Activated CD4-positive, alpha-beta T cell treated with anti-CD3 and anti-CD28 coated beads for 4 hours (primary cell): ENCODE measurements at places on chromosomes 11 and 22.

- no peak for DNase-seq
These were observed 453 bp downstream of the GAS2 start for GRCh38 chr11:22666688-22667439.

GRCh38 chr11:70682760-70683159 is 284.4 kb downstream of the CTTN start:
- no peak for DNase-seq

- no peak for DNase-seq
These were observed 17.3 kb downstream of the RPL27A start for GRCh38 chr11:8699903-8700302.

- DNase-seq, result no peak
These were observed 17.5 kb downstream of the PLEKHB1 start for GRCh38 chr11:73663604-73664495.

GRCh38 chr11:46291441-46292150 is 14.1 kb downstream of the CREB3L1 start:
- no peak for DNase-seq

GRCh38 chr11:128518493-128519207 is 68.7 kb downstream of the ETS1 start:
- no peak for DNase-seq

DNA sequence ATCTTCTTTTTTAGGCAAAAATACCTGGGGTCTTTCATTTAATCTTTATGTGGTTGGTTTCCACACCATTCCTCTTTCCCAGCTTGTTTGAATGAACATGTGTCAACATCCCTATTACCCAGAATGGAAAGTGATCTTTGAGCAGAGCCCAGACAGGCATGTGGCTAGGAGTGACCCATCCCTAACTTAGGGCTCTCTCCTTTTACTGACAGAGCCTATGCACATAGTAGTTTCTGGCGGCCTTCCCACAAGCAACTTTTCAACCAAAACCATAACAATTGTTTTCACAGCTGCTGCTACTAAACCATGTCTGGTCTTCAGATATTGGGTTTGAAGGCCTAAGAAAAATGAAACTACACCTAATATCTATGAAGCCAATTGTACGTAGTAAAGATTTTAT is 107.5 kb downstream of the TENM4 start:
- DNase-seq, result no peak

DNA sequence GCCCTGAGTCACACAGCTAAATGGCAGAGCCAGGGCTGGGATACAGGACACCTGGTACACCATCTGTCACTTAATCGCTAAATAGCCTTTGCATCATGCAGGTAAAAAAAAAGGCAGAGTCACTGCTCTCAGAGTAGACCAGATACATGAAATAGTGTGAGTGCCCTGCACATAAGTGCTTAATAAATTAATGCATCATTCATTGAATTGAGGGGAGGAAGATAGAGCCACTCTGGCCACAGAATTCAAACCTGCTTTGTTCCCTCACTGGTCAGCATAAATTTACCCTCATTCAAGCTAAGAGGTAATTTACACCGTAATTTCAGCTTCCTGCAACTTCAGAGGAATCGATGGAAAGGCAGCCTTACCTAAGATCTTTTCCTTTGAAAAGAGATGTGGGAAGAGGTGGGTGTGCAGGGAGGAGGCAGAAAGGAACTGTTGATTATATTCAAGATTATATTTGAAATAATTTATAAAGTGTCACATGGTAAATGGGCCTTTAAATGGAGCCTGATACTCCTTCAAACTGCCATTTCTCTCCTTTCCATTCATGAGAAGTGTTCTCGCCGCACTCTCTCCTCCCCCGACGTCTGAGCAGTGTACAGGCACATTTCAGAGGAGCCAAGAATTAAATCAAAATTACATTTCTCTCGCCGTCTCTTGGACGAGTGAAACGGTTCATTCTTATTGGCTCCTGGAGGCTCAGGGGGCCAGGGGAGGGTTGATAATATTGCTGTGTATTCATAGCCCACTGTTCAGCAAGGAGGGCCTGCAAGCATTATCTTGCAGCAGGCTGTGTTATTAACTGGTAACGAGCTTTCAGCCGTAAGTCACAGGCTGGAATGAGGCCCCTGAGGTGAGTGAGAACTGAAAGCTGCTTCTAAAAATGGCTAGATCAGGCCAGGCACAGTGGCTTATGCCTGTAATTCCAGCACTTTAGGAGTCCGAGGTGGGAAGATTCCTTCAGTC is 52.2 kb upstream of the HMGXB4 start:
- DNase-seq, result no peak

DNA sequence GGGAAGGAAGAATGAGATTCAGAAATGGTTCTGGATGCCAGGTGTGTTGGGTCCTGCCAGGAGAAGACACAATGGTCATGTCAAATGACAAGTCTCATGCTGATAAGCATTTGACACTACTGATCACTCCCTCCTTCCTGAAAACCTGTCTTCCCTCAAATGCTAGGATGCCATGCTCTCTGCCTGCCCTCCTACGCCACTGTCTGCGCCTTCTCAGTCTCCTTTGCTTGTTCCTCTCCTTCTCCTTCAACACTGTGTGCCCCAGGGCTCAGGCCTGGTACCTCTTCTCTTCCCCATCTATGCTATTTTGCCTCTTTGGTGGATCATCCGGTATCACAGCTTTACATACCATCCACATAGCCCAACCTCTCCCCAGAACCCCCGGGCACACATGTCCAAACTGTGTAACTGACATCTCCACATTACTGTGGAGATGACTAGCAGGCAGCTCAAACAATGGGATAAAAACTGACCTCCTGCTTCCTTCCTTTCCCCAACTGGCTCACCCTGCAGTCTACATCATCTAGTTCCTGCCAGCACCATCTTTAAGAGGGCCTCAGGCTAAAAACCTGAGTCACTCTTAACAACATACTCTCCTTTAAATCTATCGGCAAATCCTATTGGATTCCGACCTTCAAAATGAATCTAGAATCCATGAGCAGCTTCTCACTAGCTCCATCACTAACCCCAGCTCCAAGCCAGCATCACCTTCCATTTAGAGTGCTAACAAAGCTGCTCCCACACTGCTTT is 8.2 kb downstream of the AP1B1 start:
- DNase-seq, result no peak

DNA sequence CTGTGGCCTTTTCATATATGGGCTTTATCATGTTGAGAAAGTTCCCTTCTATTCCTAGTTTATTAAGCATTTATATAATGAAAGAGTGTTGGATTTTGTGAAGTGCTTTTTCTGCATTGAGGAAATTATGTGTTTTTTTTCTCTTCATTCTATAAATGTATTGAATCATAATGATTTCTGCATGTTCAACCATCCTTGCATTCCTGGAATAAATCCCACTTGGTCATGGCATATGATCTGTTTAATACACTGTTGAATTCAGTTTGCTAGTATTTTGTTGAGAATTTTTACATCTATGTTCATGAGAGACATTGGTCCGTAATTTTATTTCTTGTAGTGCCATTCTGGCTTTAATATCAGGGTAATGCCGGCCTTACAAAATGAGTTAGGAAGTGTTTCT is 25.8 kb downstream of the PIM3 start:
- DNase-seq, result no peak

DNA sequence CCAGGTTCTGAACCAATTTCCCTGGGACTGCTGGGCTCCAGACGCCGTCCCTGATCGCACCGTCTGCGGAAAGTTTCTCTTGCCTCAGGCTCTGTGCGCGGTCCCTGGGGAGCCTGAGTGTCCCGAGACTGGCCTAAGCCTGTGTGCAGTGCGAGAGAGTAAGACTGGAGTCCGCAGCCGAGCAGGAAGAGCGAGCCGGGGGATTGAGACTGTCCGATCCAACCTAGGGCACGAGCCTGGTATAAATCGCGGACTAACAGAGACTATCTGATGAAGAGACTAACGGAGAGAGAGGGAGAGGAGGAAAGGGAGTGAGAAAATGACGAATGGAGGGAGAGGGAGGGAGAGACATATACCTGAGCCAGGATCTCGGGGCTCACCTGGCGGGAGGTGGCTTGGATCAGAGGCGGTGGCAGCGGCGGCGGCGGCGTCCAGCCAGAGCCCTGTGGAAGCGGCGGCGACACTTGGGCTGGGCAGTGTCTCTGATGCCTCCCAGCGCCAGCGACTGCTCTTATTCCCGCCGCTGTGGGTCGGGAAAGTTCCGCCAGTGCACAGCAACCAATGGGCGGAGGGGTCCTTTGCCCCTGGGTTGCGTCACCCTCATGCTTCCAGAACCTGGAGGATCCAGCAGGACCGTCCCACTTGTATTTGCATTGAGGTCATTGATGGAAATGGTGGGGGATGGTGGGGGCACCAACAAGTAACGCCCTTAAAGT is at the start of gene CALCA:
Gene CALCA, minus strand, starts transcription at position 487 of the 716 bp plus-strand sequence. CDS start 1,159 bp downstream, outside the sequence.
- no peak for DNase-seq

- DNase-seq, result no peak
These were observed 53.4 kb downstream of the FAM181B start for GRCh38 chr11:82680252-82680651.

DNA sequence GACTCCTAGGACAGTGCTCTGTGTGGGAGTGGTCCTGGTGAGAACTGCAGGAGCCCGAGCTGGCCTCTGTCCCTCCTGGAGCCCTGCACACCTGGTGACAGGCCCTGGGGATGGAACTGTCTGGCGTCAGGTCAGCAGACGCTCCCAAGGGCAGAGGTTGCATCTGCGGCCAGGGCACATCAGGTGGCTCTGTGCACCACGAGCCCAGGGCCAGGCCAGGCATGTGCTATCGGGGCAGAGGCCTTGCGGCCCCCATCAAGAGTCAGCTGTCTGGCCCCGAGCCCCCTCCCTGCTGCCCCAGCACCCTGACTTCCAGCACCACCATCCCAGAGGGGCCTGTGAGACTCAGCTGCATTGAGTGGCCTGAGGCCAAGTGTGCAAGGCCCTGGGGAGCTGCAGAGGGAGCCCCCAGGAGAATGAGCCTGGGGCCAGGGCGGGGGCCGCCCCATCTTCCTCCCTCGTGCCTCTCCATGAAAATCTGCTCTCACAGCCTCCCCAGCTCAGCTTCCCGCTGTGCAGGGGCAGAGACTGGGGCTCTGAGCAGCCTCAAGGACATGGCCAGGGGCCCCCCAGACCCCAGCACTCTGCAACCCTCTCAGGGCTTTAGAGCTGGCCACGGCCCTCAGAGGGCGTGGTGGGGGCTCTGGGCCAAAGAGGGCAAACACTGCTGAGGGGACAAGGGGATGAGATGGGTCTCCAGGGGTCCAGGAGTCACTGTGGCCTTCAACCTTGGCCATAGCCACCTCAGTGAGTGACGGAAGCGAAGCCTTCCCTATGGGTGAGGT is 56.4 kb downstream of the RTL6 start:
- DNase-seq, result no peak

GRCh38 chr11:103344886-103345285 is 235.7 kb downstream of the DYNC2H1 start:
- DNase-seq, result no peak

- DNase-seq, result no peak
These were observed 634.1 kb upstream of the CADM1 start for GRCh38 chr11:116138280-116138679.

GRCh38 chr22:19902245-19902715 is 39.3 kb upstream of the COMT start:
- no peak for DNase-seq

GRCh38 chr22:47697861-47698260 is 935.4 kb downstream of the TBC1D22A start:
- no peak for DNase-seq

GRCh38 chr11:100630898-100631297 is 56.2 kb upstream of the ARHGAP42 start:
- no peak for DNase-seq
